Ascending aorta (tissue), 2 donors: ENCODE measurements at places on chromosomes 4 and X.

DNA sequence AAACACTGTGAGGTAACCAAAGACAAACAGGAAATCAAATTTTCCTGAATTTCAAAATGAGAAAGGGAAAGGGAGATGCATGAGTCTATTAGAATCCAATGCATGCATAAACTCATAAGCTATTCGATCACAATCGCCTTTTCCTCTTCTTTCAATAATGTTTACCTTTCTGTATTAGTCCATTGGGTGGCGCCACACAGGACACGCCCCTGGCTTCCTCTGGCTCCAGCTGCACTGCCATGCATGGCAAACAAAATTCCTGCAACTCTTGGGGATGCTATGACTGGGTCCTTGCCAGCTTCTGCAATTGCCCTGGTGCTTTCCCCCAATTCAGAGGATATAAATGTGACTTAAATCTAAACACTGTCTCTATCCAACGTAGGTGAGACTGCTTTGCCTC lies 424.5 kb upstream of the PCDH7 start:
- no peak for DNase-seq

- no peak for DNase-seq
These were observed 94.7 kb downstream of the CCNG2 start for GRCh38 chr4:77251751-77252150.

DNA sequence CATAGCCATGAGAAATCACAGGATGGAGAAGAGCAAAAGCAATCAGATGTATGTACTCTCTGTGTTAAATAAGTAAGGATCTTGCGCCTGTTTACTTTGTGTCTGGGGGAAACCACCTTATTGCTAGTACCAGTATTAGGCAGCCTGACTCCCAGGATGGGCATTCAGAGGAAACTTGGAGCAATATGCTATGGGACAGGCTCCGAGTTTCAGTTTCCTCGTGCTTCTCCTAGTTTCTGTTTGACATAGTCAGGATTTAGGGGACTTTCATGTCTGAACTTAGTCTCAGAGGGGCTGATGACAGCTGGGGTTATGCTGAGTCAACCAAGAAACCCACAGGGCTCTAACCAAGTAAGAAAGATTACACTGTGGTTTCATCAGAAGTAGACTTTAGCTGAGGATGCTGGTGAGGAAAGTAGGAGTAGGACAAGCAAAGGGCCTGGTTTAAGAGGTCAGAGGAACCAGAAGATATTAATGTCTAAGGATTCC lies 13.5 kb downstream of the NSUN7 start:
- no peak for DNase-seq

GRCh38 chr4:93746031-93746430 lies 82.5 kb upstream of the ATOH1 start:
- DNase-seq: no peak

- DNase-seq: no peak
These were observed 244.3 kb upstream of the DCAF8L1 start for GRCh38 chrX:28225513-28225912.

- no peak for DNase-seq
These were observed 103.7 kb downstream of the PSAPL1 start for GRCh38 chr4:7330811-7331681.
